ENCODE measurements at places on chromosomes 16 and 17.

DNA sequence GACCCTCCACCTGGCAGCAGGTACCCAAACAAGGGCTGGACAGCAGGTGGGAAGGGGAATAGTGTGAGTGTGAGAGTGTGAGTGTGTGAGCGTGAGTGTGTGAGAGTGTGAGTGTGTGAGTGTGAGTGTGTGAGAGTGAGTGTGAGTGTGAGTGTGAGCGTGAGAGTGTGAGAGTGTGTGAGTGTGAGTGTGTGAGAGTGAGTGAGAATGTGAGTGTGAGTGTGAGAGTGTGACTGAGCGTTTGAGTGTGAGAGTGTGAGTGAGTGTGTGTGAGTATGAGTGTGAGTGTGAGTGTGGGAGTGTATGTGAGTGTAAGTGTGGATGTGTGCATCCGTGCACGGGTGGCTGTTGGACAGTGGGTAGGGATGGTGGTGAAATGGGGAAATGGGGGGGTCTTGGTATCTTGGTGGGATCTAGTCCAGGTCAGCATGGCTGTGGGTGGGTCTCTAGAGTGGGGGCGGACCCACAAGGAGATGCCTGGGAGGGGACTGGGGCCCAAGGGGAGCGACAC lies 408 bp downstream of the ADGRG1 start:
- DNase-seq = no peak
- H3K4me1 ChIP-seq = peaks cover 19% of the 10 kb centered on the region
- no peaks in the 10 kb centered on the region for H3K36me3 ChIP-seq
- no peak overlapping the region for H3K4me3 ChIP-seq

GRCh38 chr16:86834451-86835035 lies 256.2 kb downstream of the FOXL1 start:
- H3K4me3 ChIP-seq = no peak overlapping the region
- H3K27ac ChIP-seq = no peak overlapping the region
- peaks cover 6% of the 10 kb centered on the region for H3K27me3 ChIP-seq
- no peaks in the 10 kb centered on the region for H3K4me1 ChIP-seq

DNA sequence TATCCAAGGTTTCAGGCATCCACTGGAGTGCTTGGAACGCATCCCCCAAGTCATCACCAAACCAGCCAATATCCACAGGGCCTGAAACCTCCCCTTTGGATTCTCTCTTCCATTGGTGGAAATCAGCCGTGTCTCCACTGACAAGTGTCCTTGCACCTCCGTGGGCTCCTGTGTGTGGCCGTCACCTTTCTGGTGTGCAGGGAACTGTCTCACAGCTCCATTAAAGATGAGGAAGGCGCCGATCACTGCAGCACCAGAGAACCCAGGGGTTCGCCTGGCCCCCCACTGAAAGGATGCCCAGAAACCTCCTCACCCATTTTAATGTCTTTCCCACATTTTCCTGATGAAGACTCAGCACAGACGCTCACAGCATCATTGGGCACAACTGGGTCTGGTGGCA lies 17.8 kb upstream of the METRNL start:
- no peak overlapping the region for H3K27ac ChIP-seq
- no peaks in the 10 kb centered on the region for H3K36me3 ChIP-seq
- H3K4me3 ChIP-seq = no peak overlapping the region
- no peaks in the 10 kb centered on the region for H3K4me1 ChIP-seq
- peaks cover 9% of the 10 kb centered on the region for H3K27me3 ChIP-seq

- peaks cover 32% of the 10 kb centered on the region for H3K36me3 ChIP-seq
- H3K4me3 ChIP-seq = no peak overlapping the region
- H3K27me3 ChIP-seq = no peaks in the 10 kb centered on the region
- peak overlapping the region; percentile 88 for H3K27ac ChIP-seq
- DNase-seq = no peak
Observed at GRCh38 chr17:7466639-7467341, 12.6 kb downstream of the ZBTB4 start.

GRCh38 chr17:44981221-44981968 lies 13.3 kb upstream of the C1QL1 start:
- H3K4me1 ChIP-seq = no peaks in the 10 kb centered on the region
- DNase-seq = no peak
- H3K36me3 ChIP-seq = no peaks in the 10 kb centered on the region

DNA sequence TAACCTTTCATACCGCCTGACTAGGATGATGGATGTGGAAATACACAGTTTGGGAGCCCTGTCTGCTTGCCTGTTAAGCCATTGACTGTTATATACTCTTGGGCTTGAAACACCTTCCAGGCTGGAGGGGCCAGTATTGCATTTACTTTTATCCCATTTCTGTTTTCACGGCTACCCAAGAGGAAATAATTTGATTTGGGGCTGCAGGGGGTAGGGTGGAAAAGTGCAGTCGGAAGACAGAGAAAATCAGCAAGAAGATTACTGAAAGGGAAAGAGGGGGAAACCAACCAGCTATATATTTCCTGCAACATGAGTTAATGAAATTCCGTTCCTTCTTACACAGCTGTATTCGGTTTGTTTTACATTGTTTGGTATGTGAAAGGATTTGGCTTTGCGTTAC lies 202.5 kb downstream of the CDH13 start:
- no peaks in the 10 kb centered on the region for H3K27me3 ChIP-seq
- H3K4me3 ChIP-seq = no peak overlapping the region
- H3K36me3 ChIP-seq = no peaks in the 10 kb centered on the region
- no peak for DNase-seq

DNA sequence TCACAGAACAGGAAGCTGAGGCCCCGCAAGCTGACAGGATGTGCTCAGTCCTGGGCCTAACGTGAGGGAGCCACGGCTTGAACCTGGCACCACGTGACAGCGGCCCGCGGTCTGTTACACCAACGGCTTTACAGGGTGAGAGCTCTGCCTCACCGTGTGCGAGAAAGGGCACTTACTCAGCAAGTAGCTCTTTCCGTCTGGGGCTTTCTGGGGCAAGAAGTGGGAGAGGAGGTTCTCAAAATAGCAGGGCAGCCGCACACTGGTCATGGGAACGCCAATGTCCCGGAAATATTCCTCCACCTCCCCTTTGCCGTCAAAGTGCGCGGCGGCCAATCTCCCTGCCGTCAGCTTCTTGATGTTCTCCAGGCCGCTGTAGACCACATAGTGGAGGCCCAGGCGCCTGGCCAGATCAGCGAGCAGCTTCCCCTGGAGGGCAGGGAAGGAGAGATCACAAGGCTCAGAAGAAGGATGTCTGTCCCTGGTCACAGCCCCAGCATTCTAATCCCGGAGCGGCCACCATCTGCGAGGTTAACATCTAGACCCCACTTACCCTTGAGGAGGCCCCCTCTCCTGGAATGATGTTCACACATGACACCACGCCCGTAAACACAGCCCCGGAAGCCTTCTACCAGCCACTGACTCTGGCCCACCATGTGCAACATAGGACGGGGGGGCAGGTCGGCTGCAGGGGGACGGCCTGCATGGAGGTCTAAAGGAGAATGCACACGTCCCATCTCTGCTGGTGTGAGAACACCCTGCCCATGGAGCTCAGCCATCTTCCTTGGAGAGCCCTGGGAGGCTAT lies 8.2 kb downstream of the NMRAL1 start:
- peaks cover 39% of the 10 kb centered on the region for H3K36me3 ChIP-seq
- no peak overlapping the region for H3K4me3 ChIP-seq
- no peak for DNase-seq
- no peak overlapping the region for H3K27ac ChIP-seq
- H3K4me1 ChIP-seq = no peaks in the 10 kb centered on the region

Data from stimulated activated naive B cell treated with anti-CD40 and anti-IgM and Interleukin-4, amounts not matched to agents 10 μg/mL and 1 μg/mL and 100 μg/mL, for 72 hours (primary cell).